GM12878 (cell line): ENCODE measurements at places on chromosomes 4 and X. TPM values are rescaled to one million over a fixed set of nuclear protein-coding genes. Genes with fewer than 3 reads are reported as not detected.

DNA sequence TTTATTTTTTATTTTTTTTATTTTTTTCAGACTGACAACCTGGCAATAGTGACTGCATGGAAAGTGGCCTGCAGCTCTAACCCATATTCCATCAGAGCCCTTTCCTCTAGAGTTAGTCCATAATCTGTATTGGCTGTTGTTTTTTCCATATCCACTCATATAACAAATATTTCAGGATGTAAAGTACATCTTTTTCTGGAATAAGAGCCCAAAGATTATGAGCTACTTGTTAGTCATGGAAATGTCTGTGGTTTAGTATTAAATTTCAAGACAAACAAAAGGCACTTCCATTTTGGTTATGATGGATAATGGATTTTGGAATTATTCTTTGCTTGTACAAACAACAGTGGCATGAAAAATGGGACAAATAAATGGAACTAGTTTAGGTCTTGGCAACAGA is 296.0 kb upstream of the HS3ST1 start:
- DNase-seq, result no peak

The TCEAL2 gene
- not detected in 2 replicates for total RNA-seq

DNA sequence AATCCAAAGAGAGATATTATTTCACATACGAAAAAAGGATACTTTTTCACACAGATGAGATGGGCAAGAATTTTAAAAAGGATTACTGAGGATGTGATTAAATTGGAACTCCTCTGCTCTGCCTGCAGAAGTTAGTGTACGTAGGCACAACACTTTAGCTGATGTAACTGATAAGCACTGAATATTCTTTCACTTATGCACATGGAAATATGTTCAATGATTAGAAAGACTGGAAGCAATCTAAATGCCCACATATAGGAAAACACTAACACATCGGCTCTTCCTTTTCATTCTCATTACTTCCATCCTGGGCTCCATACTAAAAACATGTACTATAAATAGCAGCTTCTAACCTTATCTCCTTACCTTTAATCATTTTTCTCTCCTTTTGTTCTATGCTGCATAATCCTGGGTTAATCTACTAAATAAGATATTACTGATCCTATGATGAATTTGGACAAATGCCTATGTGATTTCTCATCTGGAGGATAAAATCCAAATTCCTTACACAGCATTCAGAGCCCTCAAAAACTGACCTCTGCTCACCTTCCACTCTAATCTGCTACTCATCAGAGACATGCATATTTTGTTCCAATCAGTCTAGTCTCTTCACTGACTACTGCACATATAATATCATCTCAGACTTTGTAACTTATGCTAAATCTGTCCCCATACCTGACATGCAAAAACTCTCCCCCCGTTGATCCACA is 197.8 kb downstream of the PDGFC start:
- no peak for DNase-seq

The FGFBP1 gene
- total RNA-seq, result not detected in 2 replicates

DNA sequence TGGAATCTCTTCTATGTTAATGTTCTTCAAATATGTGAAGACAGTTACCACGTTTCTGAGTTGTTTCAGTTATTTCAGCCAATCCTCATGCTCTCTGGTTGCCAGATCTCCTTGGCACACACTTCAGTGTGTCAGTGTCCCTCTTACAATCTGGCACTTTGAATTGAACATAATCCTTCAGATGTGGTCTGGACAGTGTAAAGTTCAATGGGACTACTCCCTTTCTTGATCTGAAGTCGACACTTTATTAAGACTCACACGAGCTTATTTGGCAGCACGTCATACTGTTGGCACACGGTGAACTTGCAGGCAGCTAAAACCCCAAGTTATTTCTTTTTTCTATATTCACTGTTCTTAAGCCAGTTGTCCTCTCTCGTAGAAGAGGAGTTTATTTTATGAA is 28.2 kb downstream of the ARSJ start:
- no peak for DNase-seq

GRCh38 chrX:45344594-45344993 is 143.9 kb upstream of the DIPK2B start:
- DNase-seq, result no peak

DNA sequence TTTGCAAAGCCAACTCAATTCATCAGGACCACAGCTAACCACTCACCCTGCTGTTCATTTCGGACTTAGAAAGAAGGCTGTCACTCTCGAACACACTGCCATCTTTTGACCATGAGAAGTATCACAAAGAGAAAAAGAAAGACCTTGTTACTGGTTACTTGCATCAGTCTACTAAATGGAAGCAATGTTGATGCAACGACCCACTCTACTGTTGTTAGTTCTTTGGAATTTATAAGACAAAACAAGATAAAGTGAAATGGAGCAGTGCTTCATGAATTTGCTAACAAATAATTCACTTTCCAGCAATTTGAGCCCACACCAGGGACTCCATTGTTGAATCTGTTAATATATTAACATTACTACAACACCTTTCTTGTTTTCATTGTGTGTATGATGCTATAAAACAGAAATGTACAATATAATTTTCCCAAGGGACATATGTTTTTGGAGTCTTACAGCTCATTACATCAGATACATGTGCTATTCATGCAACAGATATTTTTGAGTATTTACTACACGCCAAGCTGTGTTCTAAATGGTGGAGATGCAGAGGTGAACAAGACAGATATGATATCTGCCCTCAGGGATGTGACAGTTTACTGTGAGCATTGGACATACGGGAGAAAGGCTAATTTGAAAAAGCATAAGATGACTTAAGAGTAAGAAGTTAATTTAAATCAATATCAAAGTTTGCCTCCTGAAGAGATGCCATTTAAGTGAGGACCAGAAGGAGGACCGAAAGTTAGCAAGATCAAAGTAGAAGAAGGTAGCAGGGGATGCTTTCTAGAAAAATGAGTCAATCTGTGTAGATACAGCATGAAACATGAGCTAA is 87.2 kb downstream of the AREG start:
- DNase-seq, result peak; percentile 8

- no peak for DNase-seq
Observed at GRCh38 chrX:13102636-13103035, 58.2 kb upstream of the FAM9C start.

- no peak for DNase-seq
Observed at GRCh38 chrX:574251-574650, 56.3 kb upstream of the SHOX start.

DNA sequence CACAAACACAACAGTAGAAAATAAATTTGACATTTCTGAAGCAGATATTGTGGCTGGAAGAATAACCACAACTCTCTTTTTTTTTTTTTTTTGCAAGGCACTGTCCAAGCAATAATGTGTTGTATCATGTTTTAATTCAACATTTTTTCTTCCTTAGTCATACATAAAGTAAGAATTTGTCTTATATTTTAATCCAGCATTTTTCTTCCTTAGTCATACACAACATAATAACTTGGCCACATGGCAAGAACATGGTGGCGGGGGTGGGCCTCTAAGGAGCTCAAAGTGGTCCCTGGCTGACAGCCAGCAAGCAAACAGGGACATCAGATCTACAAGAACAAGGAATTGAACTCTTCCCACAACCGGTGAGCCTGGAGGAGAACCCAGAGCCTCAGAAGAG is 20.2 kb downstream of the FBXW7 start:
- DNase-seq, result no peak

- DNase-seq, result no peak
Observed at GRCh38 chrX:126164689-126165400, 1.2 kb downstream of the DCAF12L2 start.

DNA sequence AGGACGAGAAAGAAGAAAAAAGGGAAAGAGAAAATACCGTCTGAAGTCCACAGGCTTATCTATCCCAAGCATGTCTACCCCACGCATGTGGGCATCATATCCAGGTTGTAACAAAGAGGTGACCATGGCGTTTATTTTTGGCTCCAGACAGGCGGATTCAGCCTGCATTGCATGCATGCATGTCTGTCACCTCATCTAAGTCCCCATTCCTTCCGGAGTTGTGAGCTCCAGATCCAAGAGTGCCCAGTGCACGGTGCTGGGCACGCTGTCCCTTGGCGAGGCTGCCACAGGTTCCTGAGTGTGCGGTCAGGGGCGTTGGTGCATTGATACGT is 905 bp upstream of the GALNTL6 start:
- DNase-seq, result no peak

The TENM3 gene
- 0.26 and 0.35 TPM in 2 replicates for total RNA-seq

The RBM47 gene
- total RNA-seq, result 43.0 and 45.0 TPM in 2 replicates

DNA sequence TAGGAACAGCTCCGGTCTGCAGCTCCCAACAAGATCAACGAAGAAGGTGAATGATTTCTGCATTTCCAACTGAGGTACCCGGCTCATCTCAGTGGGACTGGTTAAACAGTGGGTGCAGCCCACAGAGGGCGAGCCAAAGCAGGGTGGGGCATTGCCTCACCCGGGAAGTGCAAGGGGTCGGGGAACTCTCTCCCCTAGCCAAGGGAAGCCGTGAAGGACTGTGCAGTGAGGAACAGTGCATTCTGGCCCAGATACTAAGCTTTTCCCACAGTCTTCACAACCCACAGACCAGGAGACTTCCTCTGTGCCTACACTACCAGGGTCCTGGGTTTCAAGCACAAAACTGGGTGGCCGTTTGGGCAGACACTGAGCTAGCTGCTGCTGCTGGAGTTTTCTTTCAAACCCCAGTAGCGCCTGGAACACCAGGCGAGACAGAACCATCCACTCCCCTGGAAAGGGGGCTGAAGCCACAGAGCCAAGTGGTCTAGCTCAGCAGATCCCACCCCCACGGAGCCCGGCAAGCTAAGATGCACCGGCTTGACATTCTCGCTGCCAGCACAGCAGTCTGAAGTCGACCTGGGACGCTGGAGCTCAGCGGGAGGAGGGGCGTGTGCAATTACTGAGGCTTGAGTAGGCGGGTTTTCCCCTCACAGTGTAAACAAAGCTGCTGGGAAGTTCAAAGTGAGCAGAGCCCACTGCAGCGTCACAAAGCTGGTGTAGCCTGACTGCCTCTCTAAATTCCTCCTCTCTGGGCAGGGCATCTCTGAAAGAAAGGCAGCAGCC is 84.6 kb downstream of the THOC2 start:
- DNase-seq, result no peak

- DNase-seq, result no peak
Observed at GRCh38 chr4:66688674-66689073, 856.6 kb downstream of the CENPC start.

DNA sequence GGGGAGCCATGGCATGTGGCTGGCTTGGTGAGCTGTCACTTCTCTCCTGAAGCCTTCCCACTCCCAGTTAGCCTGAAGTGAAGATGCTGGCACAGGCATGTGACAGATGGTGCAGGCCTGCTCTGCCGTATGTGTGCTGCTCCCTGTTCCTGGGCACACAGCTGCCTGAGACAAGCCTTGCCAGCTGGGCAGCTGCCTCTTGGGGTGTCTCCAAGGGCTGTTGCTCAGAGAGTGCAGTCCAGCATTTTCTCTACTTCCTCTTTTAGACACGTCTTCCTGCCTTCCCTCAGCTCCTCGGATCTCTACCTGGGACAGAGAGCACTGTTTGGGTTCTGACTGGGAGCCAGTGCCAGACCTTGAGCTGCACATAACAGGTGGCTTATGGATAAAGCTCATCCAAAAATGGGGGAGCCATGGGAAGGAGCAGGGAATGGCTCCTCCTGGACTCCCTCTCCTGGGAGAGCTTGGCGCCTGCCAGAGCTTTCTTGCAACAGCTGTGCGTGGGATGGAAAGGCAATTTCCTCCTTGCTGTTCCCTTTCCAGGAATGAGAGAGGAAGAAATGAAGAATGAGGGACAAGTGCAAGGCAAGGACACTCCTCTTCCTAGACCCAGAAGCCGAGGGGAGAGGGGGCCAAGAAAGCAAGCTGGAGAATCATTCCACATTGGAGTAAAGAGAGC is 132.9 kb downstream of the MSL3 start:
- no peak for DNase-seq

The SUPT20HL1 gene
- not detected in 2 replicates for total RNA-seq

The SLC7A11 gene
- total RNA-seq, result 3.6 and 4.0 TPM in 2 replicates

The TRIM60 gene
- not detected in 2 replicates for total RNA-seq

The ARSJ gene
- not detected in 2 replicates for total RNA-seq

The SHROOM4 gene
- 0.03 TPM in 2 replicates for total RNA-seq

The NLGN4X gene
- total RNA-seq, result 0.11 and 0.21 TPM in 2 replicates

GRCh38 chr4:106607558-106607957 is 239.0 kb upstream of the GIMD1 start:
- DNase-seq, result no peak

The FRAS1 gene
- 0.66 and 0.97 TPM in 2 replicates for total RNA-seq

GRCh38 chr4:42235304-42236021 is 83.0 kb upstream of the BEND4 start:
- DNase-seq, result no peak
